CD4-positive, CD25-positive, alpha-beta regulatory T cell (primary cell): ENCODE measurements at places on chromosomes 7 and 10. TPM values are rescaled to one million over a fixed set of nuclear protein-coding genes. Genes with fewer than 3 reads are reported as not detected.

Gene C10orf62
- polyA plus RNA-seq, result not detected

Gene HECW1
- polyA plus RNA-seq, result not detected

Gene FMC1
- polyA plus RNA-seq, result 56.4 TPM

Gene HHEX
- 0.71 TPM for polyA plus RNA-seq

Gene PPP1R3C
- polyA plus RNA-seq, result not detected

Gene MPP7
- polyA plus RNA-seq, result 6.8 TPM

Gene CPVL
- polyA plus RNA-seq, result 0.58 TPM

Gene PCLO
- not detected for polyA plus RNA-seq

Gene GHRHR
- not detected for polyA plus RNA-seq

Gene TRPV6
- 0.30 TPM for polyA plus RNA-seq

Gene INSYN2A
- polyA plus RNA-seq, result not detected

Gene CHCHD1
- polyA plus RNA-seq, result 70.3 TPM

Gene AZGP1
- not detected for polyA plus RNA-seq

Gene ARF5
- polyA plus RNA-seq, result 187 TPM

Gene PRPS1L1
- polyA plus RNA-seq, result not detected

Gene MSMB
- not detected for polyA plus RNA-seq

Gene SOSTDC1
- not detected for polyA plus RNA-seq

Gene STAG3
- polyA plus RNA-seq, result 0.53 TPM

Gene ZNF804B
- polyA plus RNA-seq, result not detected

Gene SPRN
- polyA plus RNA-seq, result 0.14 TPM

Gene C10orf95
- polyA plus RNA-seq, result 0.40 TPM

Gene OR2A1
- 0.20 TPM for polyA plus RNA-seq

Gene HOXA10
- polyA plus RNA-seq, result not detected

Gene BICC1
- not detected for polyA plus RNA-seq

Gene SPDYE2
- 0.31 TPM for polyA plus RNA-seq

Gene MTPN
- 91.1 TPM for polyA plus RNA-seq

Gene TMEM176B
- 0.33 TPM for polyA plus RNA-seq

Gene CPA2
- not detected for polyA plus RNA-seq

Gene SLC35B4
- polyA plus RNA-seq, result 16.2 TPM

Gene EMX2
- not detected for polyA plus RNA-seq

Gene SEMA3A
- polyA plus RNA-seq, result not detected

Gene SLC13A4
- polyA plus RNA-seq, result 0.24 TPM

Gene OPALIN
- not detected for polyA plus RNA-seq

Gene TCAF2
- 12.7 TPM for polyA plus RNA-seq

Gene SCRN1
- polyA plus RNA-seq, result 1.0 TPM

Gene SLC26A4
- not detected for polyA plus RNA-seq

Gene PTEN
- polyA plus RNA-seq, result 25.9 TPM
